ENCODE measurements at places on chromosomes 5 and 9.

DNA sequence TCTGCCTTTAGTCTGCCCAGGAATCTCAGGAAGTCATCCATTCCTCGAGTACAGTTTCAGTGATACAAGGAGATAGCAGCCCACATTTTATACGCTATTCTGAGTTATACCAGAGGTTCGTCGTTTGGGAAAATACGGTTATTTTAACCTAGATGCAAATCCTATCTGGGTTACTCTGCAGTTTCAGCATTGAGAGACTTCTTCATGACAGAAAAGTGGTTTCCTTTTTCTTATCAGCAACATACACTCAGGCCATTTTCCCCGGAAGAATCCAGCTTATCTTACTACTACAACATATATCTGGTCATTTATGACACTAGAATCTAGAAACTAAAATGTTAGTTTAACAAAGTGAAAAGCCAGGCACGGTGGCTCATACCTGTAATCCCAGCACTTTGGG is 83.4 kb upstream of the IQGAP2 start:
- DNase-seq: no peak

- DNase-seq: no peak
Observed at GRCh38 chr9:82490019-82490499, 501.5 kb downstream of the SPATA31D1 start.

DNA sequence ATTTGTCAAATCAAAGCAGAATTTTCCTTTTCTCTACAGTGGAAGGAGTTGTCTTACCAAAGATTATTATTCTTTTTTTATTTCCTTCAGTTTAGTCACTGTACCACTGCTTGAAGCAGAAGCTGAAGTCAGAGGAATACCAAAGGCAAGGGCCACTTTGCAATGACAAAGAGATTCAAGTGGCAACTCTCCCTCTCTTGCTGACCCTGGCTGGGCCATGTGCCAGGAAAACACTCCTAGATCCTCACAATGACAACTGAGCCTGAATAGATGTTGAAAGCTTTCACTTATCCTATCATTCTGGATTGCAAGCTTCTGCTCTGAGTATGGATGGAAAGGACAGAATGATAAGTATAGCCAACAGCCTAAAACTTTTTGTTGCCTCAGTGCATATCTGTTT is 618.3 kb downstream of the NR2F1-AS1 start:
- DNase-seq: peak; percentile 72

DNA sequence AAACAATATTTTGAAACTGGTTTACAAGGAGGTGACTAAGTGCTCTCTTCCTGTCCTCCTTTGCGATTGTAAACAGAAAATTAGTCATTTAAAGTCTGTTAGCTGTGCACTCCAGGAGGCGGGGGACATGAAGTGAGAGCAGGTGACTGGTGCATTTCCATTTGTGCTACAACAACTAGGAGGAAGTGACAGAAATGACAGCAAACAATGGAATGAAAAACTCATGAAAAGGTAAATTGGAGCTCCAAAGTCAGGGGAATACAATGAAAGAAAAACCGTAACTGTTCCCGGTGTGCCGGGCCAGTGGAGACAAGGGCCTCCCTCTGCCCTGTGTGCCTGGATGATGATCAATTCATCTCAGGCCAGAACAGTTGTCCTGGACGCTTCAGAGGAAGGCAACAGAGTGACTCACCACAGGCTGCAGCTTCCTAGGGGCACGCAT is 439.9 kb downstream of the GADD45G start:
- peak; percentile 75 for DNase-seq

DNA sequence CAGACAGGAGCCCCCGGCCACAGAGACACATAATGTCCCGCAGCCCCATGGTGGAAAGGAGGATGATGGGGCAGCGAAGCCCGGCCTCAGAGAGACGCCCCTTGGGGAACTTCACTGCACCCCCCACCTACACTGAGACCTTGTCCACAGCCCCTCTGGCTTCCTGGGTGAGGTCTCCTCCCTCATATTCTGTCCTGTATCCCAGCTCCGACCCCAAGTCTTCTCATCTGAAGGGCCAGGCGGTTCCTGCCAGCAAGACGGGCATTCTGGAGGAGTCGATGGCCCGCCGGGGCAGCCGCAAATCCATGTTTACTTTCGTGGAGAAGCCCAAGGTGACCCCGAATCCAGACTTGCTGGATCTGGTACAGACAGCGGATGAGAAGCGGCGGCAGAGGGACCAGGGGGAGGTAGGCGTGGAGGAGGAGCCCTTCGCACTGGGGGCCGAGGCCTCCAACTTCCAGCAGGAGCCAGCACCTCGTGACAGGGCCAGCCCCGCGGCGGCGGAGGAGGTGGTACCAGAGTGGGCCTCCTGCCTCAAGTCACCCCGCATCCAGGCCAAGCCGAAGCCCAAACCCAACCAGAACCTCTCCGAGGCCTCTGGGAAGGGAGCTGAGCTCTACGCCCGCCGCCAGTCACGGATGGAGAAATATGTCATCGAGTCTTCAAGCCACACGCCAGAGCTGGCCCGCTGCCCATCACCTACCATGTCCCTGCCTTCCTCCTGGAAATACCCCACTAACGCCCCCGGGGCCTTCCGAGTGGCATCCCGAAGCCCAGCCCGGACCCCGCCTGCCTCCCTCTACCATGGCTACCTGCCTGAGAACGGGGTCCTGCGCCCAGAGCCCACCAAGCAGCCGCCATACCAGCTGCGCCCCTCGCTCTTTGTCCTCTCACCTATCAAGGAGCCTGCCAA is 8.9 kb downstream of the SYNPO start:
- DNase-seq: no peak

GRCh38 chr5:128574041-128574440 is 36.0 kb upstream of the FBN2 start:
- no peak for DNase-seq

- no peak for DNase-seq
Observed at GRCh38 chr9:135507104-135508035, 6.9 kb downstream of the MRPS2 start.

DNA sequence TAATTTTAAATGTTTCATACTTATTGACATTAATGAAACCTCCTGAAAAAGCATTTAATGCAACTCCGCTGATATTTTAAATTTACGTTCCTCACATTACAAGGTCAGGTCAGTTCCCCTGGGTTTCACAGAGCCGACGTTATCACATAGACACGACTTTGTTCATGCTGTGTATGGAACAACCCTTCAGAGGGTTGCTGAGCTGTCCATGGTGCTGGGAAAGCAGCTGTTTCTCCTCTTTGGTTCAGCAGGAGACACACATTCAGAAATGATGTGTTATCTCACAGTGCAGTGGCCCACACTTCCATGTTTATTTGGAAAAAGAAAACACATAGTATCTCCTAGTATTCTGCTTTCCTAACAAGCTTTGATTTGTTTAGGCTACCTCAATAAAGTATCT is 53.5 kb downstream of the PPP2R2B start:
- no peak for DNase-seq

DNA sequence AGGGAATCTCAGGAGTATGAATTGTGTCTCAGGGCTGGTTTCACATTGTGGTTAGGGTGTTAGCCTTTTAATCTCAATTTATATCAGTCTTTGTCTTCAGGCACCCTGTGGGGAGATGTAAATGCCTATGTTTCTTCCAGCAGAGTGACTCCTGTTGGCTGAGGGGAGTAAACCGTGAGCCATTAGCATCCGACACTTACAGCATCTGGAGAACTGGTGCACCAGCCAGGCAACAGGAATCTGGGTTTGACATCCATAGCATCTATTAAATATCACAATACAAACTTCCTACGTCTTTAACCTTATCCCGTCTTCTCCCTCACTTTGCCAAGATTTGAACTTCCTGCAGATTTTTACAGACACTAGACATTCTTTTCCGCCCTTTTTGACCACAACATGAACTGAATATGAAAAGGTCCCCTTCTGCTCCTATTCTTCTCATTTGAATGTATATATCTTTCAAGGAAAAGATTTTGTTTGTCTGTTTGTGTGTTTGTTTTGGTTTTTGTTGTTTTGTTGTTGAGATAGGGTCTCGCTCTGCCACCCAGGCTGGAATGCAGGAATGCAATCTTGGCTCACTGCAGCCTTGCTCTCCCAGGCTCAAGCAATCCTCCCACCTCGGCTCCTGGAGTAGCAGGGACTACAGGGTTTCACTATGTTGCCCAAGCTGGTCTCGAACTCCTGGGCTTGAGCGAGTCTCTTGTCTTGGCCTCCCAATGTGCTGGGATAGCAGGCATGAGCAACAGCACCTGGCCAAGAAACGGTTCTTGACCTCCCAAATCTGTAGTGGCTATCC is 626.2 kb downstream of the TLR4 start:
- no peak for DNase-seq

DNA sequence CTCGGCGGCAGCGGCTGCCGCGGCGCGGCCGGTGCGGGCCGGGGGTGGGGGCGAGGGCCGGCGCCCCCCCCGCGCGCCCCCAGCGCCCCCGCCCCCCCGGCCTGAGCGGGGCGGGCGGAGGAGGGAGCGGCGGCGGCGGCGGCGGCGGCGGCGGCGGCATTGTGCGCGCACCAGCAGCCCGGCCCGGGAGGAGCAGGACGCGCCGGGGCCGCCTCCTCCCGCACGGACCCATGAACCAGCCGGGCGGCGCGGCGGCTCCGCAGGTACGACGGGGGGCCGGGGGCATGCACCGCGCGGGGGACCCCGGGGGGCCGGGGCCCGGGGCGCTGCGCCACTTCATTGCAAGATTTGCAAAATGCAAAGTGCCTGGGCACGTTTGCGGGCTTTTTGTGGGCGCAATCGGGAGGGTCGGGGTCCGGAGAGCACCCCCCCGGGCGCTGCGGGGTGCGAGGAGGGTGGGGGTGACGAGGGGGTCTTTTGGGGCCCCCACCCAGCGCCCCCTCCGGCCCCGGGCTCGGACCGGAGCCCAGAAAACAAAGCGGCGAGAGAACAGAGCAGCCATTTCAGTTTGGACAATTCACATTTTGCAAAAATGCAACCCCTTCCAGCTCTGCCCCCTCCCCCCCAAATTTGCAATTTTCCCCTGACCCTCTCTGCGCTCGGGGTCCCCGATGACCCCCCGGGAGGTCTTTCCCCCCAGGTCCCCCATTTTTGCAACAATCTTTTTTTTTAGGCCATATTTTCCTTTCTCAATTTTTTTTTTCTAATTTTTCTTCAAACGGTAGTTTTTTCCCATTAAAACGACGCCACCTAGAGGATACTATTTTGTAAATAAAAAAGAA is at the start of gene ZNF618:
ZNF618 (plus strand) TSS at position 159 of the 842 bp plus-strand sequence; CDS start at position 231, 72 bp downstream.
- DNase-seq: no peak

DNA sequence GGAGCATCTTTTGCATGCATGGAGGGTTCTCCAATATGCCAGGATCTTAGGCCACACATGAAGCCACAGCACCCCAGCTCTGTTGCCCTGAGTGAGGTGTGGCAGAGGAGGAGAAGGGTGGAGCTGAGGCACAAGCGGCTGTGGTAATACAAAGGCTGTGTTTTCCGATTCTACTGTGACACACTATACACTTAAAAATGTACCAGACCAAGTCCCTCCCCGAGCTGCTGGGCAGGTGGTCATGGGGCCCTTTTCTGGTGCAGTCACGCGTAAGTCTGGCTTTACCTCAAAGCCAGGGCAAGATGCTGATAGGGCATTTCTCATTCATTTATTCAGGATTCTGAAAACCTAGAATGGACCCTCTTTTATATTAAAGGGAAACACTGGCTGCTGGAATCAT is 3.7 kb downstream of the ADGRV1 start:
- peak; percentile 56 for DNase-seq

GRCh38 chr9:133684121-133684935 is 48.2 kb downstream of the DBH start:
- no peak for DNase-seq

- DNase-seq: no peak
Observed at GRCh38 chr9:130366888-130367550, 77.7 kb upstream of the ASS1 start.

GRCh38 chr5:116534964-116535651 is 39.5 kb downstream of the SEMA6A start:
- DNase-seq: no peak

GRCh38 chr5:133053448-133053847 is 1.6 kb downstream of the HSPA4 start:
- no peak for DNase-seq

DNA sequence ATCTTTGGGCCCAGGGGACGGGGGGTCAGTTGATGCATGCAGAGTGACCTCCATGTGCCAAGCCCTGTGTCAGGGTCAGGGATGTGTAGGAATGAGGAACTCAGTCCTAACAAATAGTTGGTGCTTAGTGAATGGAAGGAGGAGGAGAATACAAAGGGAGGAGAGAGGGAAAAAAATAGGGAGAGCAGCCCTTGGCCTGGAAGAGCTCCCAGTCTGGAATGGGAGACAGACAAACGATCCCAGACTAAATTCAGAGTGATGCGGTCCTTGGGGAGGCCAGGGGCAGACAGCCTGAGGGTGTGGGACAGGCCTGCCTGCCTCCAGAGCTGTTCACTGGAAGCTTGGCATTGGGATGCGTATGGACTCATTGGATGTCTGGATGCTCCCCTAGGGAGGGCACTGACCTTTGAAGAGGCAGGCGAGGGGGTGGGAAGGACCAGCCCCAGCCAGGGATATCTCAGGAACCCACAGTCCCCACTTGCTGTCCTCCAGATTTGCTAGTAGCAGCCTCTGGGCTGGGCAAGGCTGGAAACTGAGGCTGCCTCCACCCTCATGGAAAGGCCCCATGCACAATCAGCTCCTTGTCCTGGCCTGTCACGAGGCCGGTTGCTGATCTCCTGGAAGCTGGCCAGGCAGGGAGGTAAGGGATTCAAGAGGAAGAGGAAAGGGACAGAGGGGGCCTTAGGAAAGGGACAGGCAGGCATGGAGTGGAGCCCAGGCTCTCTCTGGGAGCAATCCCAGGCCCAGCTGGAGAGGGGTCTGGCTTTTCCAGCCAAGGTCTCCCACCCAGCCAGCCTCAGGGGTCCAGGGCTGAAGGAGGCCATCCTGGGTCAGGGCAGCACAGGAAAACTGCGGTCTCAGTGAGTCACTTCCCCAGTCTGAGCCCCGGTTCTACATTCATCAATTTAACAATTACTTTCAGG is 69.0 kb upstream of the GGTA1 start:
- no peak for DNase-seq

DNA sequence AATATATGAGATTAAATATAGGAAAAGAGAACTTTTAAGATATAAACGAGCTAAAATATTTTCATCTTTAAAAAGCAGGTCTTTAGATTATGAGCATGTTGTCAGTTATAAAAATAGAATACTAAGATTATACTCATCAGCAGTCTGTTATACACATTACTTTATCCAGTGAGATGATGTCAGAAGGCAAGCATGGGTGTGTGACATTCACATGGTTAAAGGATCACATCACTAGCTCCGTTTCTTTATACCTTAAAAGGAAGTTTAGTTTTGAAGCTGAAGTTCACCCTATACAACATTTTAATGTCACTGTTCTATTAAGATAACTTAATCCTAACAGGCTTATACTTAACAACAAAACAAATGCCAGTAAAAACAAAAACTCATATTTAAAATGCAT is 59.6 kb downstream of the RICTOR start:
- no peak for DNase-seq

DNA sequence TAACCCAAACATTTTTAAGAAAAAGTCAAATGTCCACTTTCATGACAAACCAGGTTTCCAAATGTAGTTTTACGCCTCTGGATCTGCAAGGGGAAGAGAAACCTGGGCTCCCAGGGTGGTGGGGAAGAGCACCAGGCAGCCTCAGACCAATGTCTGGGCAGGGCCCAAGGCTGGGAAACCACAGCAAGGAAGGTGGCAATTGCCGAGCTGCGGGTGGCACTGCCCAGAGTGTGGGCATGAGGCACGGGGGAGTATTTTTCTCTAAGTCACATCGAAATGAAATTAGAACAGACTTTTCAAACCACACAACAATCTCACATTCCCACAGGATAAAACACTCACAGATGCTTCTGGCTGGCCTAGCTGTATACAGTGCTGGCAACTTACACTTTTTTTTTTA is 32.6 kb upstream of the RASGEF1C start:
- DNase-seq: no peak

- DNase-seq: no peak
Observed at GRCh38 chr5:132369007-132369473, 470 bp upstream of the SLC22A5 start.

- no peak for DNase-seq
Observed at GRCh38 chr5:106720367-106720766, 950.4 kb downstream of the EFNA5 start.
